DMS53 (cell line): ENCODE measurements at places on chromosomes 7 and 10.

GRCh38 chr7:120412139-120413050 lies 139.4 kb downstream of the KCND2 start:
- DNase-seq, result no peak

- DNase-seq, result no peak
These were observed 77.9 kb downstream of the CARD11 start for GRCh38 chr7:2965745-2966270.

DNA sequence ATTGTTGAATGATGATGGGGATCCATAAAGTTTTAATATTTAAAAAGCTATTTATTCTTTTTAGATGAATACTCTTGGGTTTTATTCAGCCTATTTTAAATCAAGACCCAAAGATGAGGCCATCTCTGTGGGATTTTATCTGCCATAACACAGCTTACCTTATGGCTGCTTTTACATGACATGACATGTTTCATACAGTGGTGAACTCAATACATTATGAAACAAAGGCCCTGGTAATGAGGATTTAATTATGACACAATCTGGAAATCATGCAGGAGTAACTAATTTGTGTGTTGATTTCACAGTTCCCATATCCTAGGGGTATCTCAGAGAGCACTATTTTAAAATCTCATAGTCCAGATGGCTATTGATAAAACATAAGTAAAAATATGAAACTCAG lies 661.8 kb upstream of the FZD8 start:
- DNase-seq, result no peak

- DNase-seq, result no peak
These were observed 42.5 kb upstream of the AHR start for GRCh38 chr7:17255926-17256325.
